Mesenchymal stem cell (in vitro differentiated cells and primary cell): ENCODE measurements at places on chromosomes 3 and 15.

- H3K4me3 ChIP-seq, result no peak overlapping the region
- peaks cover 5% of the 10 kb centered on the region for H3K36me3 ChIP-seq
- no peaks in the 10 kb centered on the region for H3K27me3 ChIP-seq
- no peak for DNase-seq
- no peak overlapping the region for H3K27ac ChIP-seq
- peaks cover 1% of the 10 kb centered on the region for H3K4me1 ChIP-seq
Observed at GRCh38 chr15:52615302-52615701, 46.5 kb upstream of the ARPP19 start.

GRCh38 chr3:66164155-66164554 is 56.6 kb upstream of the SLC25A26 start:
- no peak overlapping the region for H3K27ac ChIP-seq
- H3K4me3 ChIP-seq, result no peak overlapping the region
- H3K36me3 ChIP-seq, result no peaks in the 10 kb centered on the region
- peaks cover 25% of the 10 kb centered on the region for H3K27me3 ChIP-seq

GRCh38 chr15:58457466-58457965 is 25.7 kb downstream of the LIPC start:
- H3K4me3 ChIP-seq, result no peak overlapping the region
- H3K36me3 ChIP-seq, result no peaks in the 10 kb centered on the region
- H3K27me3 ChIP-seq, result no peaks in the 10 kb centered on the region
- peaks cover 13% of the 10 kb centered on the region for H3K4me1 ChIP-seq
- DNase-seq, result peak; percentile 97
- no peak overlapping the region for H3K27ac ChIP-seq

DNA sequence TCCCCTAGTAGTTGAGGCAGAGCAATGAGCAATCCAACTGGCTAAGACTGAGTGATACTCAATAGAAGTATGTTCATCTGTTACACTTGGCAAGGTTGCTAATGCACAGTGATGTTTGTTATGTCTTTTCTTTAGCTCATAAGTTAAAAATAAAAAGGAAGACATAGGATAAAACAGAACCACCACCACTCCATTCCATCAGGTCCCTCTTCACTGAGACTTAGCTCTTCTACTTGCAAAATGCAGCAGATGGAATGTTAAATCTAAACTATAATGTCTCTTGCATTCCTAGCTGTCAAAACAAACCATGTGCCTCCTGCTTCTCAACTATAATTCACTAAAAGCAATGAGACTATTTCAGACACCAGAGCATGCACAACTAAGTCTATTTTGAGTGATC is 265.6 kb upstream of the UBE2E2 start:
- no peak overlapping the region for H3K4me3 ChIP-seq
- no peak overlapping the region for H3K27ac ChIP-seq
- H3K4me1 ChIP-seq, result no peaks in the 10 kb centered on the region
- DNase-seq, result peak; percentile 47
- H3K27me3 ChIP-seq, result no peaks in the 10 kb centered on the region

GRCh38 chr3:159914426-159914825 is 74.2 kb upstream of the IL12A start:
- H3K27me3 ChIP-seq, result no peaks in the 10 kb centered on the region
- H3K36me3 ChIP-seq, result no peaks in the 10 kb centered on the region

DNA sequence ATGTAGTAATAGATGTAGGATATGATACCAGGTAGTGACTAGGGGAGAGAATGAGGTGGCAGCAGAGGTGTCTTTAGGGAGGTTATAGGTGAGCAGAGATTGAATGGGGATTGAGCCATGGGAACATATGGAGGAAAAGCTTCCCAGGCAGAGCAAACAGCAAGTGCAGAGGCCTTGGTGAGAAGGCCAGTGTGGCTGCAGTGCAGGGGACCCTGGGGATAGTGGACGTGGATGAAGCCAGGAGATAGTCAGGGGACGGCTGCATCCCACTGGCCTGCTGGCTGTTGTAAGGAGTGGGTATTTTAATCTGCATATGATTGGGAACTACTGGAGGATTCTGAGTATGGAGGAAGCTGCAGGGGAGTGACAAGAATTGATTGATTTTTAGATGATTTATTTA is 62.7 kb upstream of the TRAK1 start:
- H3K4me3 ChIP-seq, result no peak overlapping the region
- H3K27me3 ChIP-seq, result no peaks in the 10 kb centered on the region
- no peak overlapping the region for H3K27ac ChIP-seq
- H3K4me1 ChIP-seq, result peaks cover 14% of the 10 kb centered on the region
